ENCODE measurements at places on chromosomes 16 and 17.

- no peak for DNase-seq
These were observed 36.5 kb downstream of the DHX38 start for GRCh38 chr16:72129976-72130656.

GRCh38 chr17:16980813-16981731, 9.2 kb upstream of the TNFRSF13B start:
- no peak for DNase-seq

GRCh38 chr17:71764505-71764904, 356.3 kb upstream of the SOX9 start:
- DNase-seq = no peak

- peak; percentile 63 for DNase-seq
These were observed at the start of gene TMC5 for GRCh38 chr16:19417640-19418039. Gene TMC5, plus strand, starts transcription at chr16:19417883. Its CDS starts 22,156 bp downstream, at chr16:19440039.

GRCh38 chr17:40190197-40191021, 13.1 kb downstream of the RAPGEFL1 start:
- no peak for DNase-seq

DNA sequence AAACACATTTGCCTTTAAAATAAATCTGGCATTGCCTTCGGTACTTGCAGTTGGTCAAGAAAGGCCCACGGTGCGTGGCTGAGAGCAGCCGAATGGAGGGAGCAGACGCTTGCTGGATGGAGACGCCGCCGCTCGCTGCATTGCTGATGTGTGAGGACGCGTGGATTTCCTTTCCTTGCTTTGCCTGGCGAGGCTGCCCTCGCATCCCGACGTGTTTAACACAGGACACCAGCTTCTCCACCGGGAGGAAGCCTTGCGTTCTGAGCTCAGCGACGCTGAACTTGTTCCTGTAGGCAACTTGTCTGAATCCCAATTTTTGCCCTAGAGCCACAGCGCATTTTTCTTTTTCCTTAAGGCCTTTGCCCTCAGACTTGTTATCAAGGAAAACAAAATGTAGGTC, 45.8 kb downstream of the COX4I1 start:
- no peak for DNase-seq

DNA sequence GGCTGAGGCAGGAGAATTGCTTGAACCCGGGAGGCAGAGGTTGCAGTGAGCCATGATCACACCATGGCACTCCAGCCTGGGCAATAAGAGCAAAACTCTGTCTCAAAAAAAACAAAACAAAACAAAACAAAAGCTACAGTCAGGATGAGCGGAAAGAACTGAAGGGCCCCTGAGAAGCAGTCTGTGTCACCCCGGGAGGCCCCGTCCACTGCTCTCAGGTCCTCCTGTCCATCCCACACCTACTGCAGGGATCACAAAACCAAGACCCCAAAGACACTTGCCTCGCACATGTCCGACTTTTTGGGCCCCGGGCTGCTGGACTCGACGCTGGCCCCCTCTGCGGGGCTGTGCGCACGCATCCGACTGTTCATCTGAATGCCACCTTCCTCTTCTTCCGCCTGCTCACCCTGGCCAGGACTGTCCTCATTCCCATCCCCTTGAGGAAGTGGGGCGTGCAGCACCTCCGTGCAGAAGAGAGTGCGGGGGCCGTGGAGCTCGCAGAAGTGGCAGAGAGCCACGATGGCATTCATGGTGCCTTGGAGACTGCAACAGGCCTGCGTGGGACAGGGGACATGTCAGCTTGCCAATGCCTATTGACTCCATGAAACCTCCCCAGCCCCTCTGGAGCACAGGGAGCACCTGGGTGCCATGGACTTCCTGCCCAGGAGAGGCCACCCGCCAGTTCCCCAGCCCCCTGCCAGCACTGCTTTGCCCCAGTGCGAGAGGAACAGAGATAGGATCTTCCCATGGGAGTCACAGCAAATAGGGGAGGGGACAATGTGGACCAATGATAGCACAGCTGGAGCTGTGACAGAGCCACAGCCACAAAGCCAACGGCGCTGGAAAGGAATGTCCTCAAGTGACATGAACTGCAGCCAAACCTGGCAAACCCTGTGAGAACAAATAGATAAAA, 9.1 kb downstream of the FLCN start:
- DNase-seq = no peak

DNA sequence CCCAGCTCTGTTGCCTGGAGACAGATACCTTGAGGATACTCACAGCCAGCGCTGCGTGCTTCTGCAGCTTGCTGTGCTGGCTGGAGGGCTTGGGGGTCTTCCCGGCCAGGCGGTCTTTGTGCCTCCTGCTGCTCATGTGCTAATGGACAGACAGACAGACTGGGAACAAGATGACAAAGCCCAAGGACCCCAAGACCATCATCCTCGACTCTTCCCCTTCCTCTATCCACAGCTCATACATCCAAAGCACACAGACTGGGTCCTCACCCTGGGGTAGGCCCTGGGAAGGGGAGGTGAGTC, 7.7 kb downstream of the NKIRAS2 start:
- no peak for DNase-seq
